Retinal pigment epithelial cell (primary cell): ENCODE measurements at places on chromosomes 7 and 10.

GRCh38 chr10:4217653-4218052 is 432.6 kb upstream of the KLF6 start:
- no peak for DNase-seq

DNA sequence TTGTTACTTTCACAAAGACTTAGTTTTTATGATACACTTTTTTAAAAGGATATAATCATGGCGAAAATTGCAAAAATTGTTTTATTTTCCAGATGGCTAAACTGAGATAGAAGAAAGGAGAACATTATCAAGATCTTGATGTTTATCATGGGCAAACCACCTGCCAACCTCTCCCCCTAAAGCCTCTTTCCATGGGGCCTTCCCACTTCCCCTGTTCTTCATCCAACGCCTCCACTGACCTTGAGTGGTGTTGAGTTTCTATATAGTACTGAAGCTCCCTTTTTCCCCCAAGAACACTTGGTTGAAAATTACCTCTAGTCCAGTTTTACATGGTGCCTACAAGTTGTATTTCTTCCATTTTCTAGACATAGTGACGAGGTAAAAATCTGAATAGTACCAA is 5.0 kb downstream of the CREB3L2 start:
- DNase-seq = no peak

DNA sequence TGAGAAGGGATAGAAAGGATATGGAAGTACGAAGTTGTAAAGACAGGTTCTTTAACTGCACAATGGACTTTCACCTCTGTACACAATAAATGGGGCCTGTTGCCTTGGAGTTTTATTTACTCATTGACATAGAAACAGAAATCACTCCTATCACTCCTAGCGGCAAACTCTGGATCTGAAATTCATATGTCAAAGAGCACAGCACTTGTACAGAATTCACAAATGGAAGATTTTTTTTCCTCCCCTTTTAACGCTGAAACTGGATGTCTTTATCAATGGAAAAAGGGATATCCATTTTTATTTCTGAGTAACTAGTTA is 18.2 kb downstream of the NT5C3A start:
- DNase-seq = no peak

- DNase-seq = no peak
Measured at GRCh38 chr7:146542101-146542500, 425.5 kb downstream of the CNTNAP2 start.

GRCh38 chr10:71308985-71309384 is 10.1 kb upstream of the SLC29A3 start:
- DNase-seq = no peak

DNA sequence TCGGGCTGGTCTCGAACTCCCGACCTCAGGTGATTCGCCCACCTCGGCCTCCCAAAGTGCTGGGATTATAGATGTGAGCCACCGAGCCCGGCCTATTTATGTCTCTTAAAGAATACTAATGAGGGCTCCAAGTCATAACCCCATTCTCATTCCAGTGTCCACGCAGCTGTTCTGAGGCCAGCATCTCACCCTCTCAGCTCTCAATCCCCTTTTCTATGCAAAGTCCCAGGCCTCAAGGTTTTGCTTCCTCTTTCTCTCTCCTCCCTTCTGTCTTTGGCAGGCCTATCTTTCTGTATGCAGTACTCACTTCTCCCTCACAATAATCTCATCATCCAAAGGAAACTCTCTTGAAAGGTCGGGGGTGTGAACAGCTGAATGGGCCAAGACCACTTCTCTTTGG is 28.0 kb upstream of the VSIR start:
- no peak for DNase-seq

DNA sequence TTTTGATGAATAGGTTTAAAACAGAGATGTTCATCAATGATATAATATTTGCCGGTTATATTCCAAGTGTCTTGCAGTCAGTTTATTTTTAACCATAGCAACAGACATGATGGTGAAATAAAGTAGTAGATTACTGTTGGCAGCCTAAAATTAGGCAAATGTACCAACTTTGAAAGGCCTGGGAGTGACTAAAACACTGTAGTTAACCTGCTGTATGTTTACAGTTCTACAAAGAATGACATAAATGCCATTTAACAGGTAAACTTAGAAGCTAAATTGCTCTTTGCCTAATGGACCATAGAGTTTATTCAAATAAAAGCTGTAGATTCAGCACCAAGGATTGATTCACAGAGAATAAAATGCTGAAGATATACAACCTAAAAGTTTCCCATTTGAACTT is 64.1 kb downstream of the PHTF2 start:
- DNase-seq = no peak

- DNase-seq = no peak
Measured at GRCh38 chr7:128920913-128921582, 10.5 kb upstream of the KCP start.
